ENCODE measurements at places on chromosomes 6 and 20.
A peak's percentile ranks its signal among the peaks of the same experiment; 100 is the strongest.

DNA sequence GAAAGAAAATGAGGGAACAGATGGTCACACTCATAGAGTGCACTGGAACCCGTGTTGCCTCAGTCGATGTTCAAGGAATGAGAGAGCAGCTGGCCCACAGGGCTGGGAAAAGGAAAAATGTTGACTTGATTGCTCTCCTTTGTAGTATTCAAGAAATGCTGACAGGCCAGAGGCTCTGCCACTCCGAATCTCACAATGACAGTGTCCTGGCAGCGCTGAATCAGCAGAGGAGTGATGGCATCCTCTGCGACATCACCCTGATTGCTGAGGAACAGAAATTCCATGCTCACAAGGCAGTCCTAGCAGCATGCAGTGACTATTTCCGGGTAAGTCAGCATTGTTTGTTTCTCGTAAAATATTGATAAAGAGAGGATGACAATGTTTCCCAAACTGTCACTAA lies 51.3 kb downstream of the KLHL32 start:
- no peak for DNase-seq

DNA sequence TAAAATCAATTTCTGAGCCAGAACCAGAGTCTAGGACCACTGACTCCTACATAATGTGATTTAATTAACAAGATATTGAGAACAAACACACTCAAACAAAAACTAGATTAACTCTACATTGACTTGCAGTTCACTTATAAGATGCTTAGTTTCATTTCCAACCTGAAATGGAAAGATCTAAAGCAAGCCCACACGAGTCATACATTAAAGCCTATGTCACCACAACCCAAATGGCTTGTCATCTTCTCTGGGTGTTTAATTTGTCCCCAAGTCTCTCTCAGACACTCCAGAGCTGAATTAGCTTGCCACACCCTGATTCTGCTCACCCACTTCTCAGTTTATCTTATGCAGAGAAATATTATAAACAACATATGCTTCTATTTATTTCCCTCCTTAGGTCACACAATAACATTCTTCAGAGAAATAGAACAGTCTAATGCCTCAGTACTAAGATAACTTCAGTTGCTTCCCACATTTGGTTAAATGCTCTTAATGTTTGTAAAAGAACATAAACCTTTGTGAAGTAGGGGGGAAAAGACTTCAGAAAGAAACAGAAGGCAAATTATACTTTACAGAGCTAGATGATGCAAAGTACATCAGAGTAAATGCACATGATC lies 8.8 kb upstream of the FBXO30 start:
- no peak for DNase-seq

DNA sequence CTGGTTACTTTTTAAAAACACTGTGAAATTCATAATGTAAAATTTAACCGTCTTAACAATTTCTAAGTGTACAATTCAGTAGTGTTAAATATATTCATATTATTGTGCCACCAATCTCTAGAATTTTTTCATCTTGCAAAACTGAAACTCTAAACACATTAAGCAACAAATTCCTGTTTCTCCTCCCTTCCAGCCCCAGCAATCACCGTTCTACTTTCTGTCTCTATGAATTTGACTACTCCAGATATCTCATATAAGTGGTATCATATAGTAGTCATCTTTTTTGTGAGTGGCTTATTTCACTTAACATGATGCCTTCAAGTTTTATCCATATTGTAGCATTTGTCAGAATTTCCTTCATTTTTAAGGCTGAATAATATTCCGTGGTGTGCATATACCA lies 44.7 kb downstream of the RSPH3 start:
- no peak for DNase-seq

GRCh38 chr6:47631797-47632196 lies 66.6 kb upstream of the ADGRF4 start:
- DNase-seq: no peak

- DNase-seq: no peak
Observed at GRCh38 chr6:21634582-21634981, 41.0 kb downstream of the SOX4 start.

DNA sequence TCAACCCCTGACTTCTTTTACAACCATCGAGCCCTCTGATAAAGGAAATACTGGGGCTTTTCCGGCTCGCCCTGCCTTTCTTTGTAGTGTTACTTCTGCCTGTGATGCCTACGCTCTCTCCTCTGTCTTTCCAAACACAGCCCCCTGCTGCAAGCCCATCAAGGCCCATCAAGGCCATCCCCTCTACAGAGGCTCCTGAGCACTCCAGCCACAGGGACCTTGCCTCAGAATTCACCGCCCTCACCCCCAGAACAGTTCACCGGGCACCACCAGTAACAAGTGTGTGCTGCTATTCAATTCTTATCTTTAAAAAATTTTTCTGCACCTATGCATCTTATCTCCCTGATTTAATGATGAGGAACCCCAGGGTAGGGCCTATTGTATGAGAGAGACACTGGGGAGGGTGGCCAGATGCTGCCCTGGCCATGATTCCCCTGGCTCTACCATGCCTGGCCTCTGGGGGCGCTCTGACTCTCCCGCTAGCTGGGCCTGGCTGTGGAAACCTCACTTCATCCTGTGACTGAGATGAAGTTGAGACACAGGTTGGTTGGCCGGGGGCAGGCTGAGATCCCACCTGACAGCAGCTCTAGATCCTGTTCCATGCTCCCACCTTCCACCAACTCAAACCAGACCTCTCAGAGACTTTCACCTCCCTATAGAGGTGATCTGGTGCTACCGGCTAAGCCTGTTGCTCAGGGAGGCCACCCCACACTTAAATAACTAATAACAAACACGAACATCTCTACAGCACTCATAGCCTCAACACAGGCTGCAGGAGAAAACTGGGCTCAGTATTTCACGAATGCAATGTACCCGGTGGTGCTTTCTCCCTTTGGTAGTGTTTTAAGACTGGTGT lies 19.2 kb upstream of the GLP1R start:
- DNase-seq: no peak

GRCh38 chr6:157403686-157404051 lies 22.7 kb downstream of the ZDHHC14 start:
- no peak for DNase-seq

GRCh38 chr6:17015144-17015543 lies 86.7 kb upstream of the STMND1 start:
- no peak for DNase-seq

DNA sequence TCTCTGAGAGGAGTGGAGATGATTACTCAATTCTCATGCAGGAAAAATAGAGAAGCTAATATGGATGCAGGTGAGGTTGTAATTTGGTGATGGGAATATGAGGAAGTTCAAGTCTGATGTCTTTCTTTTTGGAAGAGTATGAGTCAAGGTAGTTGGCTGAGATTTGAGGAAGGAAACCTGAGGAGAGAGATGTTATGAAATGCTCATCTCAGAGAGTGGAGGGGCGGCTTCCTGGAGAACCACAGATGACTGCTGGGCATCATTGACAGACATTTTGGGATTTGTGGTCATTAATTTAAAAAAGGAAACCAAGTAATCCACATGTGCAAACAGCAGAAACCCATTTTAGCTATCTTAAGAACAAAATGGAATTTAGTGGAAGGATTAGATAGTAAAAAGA lies 72.5 kb upstream of the UST start:
- DNase-seq: peak; percentile 57

DNA sequence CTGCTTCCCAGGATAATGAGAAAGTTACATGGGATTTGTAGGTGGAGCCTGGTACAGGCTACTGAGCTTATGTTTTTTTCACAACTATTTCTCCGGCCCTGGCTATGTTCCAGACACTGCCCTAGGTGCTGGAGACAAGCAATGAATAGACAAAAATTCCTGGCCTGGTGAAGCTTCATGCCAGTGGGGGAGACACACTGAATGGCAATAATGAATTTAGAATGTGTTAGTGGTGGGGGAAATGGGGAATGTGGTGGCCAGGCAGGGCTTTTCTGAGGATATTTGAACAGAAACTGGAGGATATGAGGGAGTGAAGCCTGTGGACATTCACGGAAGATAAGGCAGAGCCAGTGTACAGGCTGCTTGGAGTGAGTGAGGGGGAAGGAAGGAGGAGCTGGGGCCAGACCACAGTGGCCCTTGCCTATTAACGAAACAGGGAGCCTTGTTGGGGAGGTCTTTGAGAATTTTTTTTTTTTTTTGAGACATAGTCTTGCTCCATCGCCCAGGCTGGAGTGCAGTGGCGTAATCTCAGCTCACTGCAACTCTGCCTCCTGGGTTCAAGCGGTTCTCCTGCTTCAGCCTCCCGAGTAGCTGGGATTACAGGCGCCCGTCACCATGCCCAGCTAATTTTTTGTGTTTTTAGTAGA lies 6.6 kb downstream of the FOXS1 start:
- DNase-seq: peak; percentile 25

DNA sequence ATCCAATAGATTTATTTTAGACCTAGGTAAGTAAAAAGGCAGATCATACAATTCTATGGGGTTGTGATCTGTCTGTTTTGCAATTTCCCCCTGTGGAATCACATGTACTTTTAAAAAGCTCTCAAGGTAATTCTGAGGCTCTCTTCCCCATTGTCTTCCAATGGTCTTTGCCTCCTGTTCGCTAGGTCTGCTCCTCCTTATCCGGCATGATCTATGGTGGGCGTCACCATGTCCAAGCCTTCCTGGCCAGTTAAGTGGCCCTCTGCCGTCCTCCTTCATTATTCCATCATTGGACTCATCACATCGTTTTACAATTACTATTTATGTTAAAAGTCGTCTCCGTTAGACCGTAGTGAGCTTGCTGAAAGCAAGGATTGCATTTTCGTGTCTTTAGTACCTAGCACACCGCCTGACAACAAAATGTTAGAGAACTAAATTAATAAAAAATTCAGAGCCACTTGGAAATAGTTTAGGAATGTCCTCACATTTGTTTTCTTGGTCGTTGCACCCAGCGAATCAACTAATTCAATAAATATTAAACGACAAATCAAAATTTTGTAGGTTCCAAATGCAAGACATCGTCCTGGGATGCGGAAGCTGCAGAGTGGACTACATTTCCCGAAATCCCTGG lies 2.2 kb upstream of the STXBP5 start:
- DNase-seq: peak; percentile 2

- no peak for DNase-seq
Observed at GRCh38 chr6:133396984-133397348, 155.8 kb downstream of the EYA4 start.

- DNase-seq: no peak
Observed at GRCh38 chr6:116087437-116088027, 13.1 kb upstream of the NT5DC1 start.

DNA sequence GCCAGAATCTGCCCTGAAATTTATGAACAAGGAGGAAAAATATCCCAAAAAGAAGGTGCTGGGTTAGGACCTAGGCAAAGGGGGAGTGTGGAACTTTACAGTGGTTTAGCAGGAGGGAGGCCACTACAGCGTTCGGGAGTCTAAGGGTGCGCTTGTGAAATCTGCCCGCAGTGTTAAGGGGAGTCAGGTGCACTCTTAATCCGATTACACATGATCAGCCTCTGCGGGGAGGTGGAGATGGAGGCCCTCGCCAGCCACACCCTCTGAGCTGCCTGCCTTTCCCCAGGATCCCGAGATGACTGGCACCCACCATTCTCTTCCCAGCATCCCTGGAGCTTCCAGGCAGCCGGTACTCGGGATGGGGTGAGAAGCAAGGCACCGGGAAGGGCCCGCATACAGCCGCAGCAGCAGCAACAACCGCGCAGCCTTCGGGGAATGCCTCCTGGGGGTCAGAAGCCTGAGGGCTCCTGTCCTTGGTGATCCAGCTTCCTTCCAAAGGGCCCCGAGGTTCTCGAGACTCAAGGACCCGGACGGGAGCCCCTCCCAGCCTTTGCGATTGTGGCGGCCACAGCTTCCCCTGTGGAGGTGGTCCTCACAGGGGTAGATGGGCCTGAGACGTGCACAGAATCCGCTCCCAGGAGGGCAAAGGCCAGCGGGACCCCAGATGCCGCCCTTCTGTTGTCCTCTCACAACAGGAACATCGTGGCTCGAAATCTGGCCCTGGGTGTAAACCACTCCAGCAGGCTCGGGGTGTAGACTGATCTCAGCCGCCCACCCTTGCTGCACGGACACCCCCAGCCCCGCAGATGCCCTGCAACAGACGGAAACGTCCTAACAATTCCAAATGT lies 57.3 kb upstream of the CST7 start:
- no peak for DNase-seq

GRCh38 chr20:42380287-42380686 lies 762.1 kb upstream of the CHD6 start:
- no peak for DNase-seq

GRCh38 chr6:5085648-5086293 lies 630 bp downstream of the PPP1R3G start:
- DNase-seq: no peak

GRCh38 chr6:6230286-6230685 lies 90.2 kb downstream of the F13A1 start:
- no peak for DNase-seq

GRCh38 chr20:61317966-61318530 lies 66.0 kb downstream of the CDH4 start:
- no peak for DNase-seq

- DNase-seq: no peak
Observed at GRCh38 chr20:1119128-1119505, 715 bp downstream of the PSMF1 start.

GRCh38 chr20:50221501-50222308 lies 31.1 kb downstream of the CEBPB start:
- peak; percentile 93 for DNase-seq

- no peak for DNase-seq
Observed at GRCh38 chr6:18561037-18561750, 174.0 kb downstream of the RNF144B start.

- DNase-seq: no peak
Observed at GRCh38 chr6:154996016-154996590, 988 bp downstream of the TIAM2 start.

- no peak for DNase-seq
Observed at GRCh38 chr6:92459606-92460005, 959.8 kb downstream of the EPHA7 start.

GRCh38 chr20:62203378-62204030 lies 16.6 kb downstream of the HRH3 start:
- DNase-seq: no peak

DNA sequence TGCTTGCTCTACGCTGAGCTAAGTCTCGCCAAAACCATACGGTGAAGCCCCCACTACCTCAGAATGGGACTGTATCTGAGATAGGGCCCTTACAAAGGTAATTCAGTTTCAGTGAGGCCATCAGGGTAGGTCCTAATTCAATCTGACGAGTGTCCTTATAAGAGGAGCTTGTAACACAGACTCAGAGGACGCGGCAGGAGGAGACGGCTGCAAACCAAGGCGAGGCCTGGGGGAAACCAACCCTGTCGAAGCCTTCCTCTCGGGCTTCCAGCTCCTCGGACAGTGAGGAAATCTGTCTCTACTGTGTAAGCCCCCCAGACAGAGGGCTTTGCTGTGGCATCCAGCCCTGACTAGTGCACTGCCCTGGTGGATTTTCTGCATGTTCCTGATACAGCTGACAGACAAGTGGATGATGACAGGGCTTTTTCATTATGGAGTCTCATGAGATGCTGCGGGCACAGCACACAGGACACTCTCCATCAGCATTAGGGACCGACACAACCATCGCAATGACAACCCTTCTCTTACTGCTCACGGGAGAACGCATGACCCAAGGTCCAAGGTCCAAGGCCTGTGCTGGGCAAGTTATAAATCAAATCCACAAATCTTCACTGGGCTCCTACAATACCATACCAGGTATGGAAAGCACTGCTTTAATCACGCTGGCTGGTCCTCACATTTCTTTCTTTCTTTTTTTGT lies 48.2 kb downstream of the SSR1 start:
- DNase-seq: no peak

Data from CD14-positive monocyte (primary cell).